Skin of body (tissue), 3 donors: ENCODE measurements at places on chromosomes 1 and 21.

- no peak for DNase-seq
Measured at GRCh38 chr1:206908038-206908437, 10.8 kb downstream of the IL24 start.

- DNase-seq, result no peak
Measured at GRCh38 chr1:211210052-211210451, 49.1 kb upstream of the RCOR3 start.

GRCh38 chr1:7478809-7479499 is 292.1 kb upstream of the VAMP3 start:
- DNase-seq, result peak; percentile 23

GRCh38 chr1:39859859-39860812 is 23.2 kb downstream of the TRIT1 start:
- DNase-seq, result no peak

- no peak for DNase-seq
Measured at GRCh38 chr21:14985306-14985705, 79.5 kb downstream of the NRIP1 start.

GRCh38 chr21:25994758-25995163 is 175.8 kb downstream of the APP start:
- DNase-seq, result no peak

DNA sequence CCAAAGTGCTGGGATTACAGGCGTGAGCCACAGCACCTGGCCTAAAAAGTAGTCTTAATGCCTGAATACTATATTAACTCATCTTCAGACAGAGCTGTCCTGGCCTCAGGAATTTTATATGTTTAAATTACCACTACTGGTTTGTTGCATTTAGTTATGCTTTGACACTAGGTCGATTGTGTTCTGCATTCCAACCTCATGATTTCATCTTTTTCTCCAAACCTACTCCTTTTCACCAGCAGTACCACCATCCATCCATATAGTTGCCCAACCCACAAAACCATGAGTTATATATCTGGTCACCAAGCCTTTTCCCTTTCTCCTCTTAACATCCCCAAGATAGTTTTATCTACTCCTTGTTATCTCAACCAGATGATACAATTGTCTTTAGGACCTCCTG is 22.6 kb downstream of the FMO5 start:
- no peak for DNase-seq

DNA sequence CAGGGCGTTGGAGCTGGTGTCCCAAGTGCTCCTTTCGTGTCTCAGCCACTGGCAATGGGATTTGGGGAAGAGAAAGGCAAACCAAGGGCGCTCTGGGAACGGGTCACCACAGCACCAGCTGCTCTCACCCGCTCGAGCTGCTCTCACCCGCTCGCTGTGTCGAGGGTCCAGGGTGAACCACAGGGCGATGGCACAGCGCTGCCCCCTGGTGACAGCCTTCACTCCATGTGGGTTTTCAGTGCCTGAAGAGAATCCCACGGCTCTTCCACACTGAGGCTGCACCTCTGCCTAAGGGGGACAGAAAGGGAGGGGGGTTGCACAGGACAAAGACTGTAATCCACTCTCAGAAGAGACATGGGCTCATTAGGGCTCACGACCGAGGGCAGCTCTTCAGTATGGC is 7.1 kb upstream of the CLDN19 start:
- DNase-seq, result no peak

DNA sequence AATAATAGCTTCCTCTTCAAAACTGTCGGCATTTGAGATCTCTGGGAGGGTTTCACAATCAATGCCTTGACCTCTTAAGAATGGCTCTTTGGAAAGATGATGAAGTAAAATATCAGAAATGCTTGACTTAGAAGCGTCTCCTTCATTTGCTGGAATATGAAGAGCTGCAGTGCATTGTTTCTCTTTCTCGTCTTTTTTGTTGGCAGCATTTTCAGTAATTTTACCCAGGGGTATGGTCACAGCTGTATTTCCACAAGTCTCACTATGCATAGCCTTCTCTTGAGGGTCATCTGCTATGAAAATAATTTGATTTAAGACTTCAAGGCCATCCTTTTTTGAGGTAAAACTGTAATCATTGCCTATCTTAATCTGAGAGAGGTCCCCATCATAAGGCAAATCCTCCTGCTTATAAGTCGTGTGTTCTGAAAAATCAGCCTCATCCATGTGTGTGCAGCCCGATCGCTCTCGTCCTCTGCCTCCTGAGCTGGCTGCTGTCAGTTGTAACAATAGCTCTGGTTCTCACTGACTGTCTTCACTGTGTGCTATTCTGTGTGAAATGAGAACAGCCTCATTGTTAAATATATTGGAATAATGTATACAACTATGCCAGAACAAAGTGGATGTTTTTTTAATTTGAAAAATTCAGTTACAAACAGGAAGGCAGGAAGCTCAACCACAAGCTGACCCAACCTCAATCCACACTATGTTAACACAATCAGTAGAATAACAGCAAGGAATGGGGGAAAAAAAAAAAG is 4.5 kb downstream of the AKNAD1 start:
- DNase-seq, result peak; percentile 29

- DNase-seq, result no peak
Measured at GRCh38 chr1:167905182-167905581, 8.8 kb downstream of the ADCY10 start.

DNA sequence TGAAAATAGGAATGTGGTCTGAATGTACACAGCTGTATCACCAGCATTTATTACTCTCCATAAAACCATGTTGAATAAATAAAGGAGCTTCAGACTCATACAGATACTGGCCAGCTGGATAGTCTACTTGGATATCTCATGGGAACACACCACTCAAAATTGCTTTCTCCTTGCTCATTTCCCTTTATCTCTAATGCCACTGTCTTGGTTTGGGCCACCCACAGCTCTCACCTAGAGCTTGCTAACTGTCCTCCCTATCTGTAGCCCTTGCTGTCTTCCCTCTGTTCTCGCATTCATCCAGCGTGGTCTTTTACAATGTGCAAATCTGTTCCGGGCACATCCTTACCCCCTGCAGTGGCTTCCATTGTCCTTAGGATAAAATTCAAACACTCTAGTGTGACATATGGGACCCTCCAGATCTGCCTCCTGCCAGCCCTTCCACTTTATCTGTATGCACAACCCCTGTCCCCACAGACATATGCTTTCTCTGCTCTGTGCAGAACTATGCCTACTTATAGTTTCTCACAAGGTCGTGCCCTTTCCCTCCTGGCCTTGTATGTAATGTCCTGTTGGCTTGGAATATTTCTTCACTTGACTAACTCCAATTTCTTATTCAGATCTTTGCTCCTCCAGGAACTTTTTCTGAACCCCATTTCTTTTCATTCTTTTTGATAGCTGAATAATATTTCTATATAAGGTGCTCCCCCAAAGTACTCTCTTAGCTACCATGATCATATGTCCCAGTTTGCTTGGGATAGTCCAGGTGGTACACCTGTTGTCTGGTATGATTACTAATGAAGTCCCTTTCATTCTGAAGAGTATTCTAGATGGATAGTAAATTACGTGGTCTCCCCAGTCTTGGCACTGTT is 2.9 kb downstream of the FLVCR1 start:
- DNase-seq, result no peak

- no peak for DNase-seq
Measured at GRCh38 chr1:19922015-19922688, 1.3 kb downstream of the PLA2G2E start.

DNA sequence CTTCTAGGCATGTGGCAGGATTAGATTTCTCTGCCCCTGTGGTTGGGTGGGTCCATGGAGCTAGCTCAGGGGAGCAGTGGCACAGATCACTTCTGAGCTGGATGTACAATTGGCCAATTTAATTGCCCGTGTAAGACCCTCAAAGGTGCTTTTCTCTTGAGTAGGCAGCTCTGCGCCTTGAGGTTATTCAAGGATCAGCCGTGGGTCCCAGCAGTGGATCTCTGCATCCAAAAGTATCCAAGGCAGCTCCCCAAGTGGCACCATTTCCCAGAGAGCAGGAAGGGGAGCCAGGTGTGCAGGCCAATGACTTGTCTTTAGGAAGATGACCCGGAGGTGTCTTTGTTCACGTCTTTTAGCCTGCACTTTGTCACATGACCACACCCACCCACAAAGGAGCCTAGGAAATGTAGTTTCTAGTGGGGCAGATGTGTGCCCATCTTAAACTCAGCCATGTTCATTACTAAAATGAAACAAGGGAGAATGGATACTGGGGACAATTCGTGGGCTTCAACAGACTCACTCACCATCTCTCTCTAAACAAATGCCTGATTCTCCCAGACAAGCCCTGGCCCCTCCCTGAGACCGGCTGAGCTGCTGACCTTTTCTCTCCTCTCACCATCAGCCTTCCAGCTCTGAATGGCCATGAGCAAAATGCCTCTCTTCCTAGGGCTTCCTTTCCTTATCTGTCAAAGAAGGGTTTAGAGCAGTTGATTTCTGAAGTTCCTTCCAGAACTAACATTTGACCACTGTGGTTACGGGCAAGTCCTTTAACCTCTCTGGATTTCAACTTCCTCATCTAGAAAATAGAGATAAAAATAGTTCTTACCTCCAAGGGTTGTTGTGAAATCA is 41.4 kb upstream of the TENT5C start:
- no peak for DNase-seq

DNA sequence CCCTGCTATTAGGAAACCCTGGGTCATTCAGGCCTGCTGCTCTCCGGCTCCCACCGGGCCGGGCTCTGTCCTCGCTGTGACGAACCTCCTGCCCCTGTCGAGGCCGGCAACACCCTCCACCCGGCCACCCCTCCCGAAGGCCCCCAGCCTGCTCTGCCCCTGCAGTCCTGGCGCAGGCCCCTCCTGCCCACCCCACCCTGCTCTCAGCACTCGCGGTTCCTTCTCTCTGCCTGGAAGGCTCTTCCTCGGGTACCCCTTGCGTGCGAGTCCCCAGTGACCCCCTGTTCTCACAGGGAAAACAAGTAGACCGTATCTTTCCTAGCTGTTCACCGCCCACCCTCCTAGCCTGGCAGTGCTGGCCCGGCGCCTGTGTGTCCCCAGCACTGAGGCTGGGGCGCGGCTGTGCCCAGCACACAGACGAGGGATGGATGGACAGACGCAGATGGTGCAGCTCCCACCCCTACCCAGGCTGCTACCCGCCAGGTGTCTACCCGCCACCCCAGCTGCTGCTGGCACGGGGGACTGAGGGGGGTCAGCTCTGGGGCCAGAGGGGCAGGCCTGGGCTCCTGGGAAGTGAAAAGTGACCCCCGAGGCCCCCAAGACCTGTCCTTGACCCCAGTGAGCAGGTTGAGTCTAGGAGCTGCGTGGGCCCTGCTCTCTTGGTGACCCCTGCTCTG is 3.1 kb upstream of the VWA1 start:
- DNase-seq, result peak; percentile 46

DNA sequence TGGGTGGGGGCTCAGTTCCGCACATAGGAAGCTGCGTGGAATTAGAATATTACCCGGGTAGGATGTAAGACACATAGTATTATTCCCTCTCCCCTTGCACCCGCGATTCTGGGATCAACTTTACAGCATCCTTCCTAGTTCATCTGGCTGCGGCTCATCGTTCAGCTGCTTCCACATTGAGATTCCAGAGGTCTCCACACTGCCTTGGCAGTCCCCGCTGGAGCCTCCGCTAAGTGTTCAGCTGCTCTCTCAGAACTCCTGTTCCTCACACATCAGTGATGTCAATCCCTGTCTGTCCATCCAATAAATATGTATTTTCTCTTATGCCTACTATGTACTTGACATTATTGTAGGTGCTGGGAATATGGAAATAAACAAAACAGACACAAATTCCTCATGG is 135.6 kb upstream of the SYT6 start:
- DNase-seq, result peak; percentile 11

DNA sequence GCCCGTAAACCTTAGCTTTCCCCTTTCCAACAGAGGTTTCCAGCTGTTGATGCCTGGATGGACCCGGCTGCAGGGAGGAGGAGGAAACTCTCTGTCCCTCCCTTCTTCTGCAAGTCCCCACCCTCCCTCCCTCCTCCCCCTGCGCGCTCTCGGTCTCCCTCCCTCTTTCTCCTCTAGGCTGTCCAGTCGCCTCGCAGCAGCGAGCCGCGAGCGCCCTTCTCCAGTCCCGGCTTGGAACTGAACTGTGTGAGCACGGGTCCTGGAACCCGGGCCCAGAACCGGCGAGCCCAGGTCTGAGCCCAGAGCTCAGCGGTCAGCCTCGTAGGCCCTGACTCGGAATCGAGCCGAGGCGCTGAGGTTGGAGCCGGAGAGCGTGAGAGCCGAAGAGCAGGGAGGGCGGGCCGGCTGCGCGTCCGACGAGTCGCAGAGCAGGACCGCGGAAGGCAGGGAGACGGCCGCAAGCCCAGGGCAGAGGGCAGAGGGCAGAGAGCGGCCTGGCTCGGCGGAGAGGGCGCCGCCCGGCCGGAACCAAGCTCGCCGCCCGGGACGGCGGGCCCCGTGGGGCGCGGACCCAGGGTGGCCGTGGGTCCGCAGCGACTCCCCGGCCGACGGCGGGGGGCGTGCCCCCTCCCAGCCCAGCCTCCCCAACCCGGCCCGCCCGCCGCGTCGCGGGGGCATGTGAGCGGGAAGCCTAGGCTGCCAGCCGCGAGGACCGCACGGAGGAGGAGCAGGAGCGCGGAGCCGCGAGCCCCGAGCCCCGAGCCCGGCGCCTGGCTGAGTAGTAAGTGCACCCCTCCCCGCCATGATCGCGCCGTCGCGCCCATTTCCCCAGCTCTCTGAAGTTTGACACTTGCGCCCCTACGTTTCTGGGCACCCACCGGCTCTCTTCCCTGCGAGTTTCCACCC is at the start of gene SOX13:
TSS of gene SOX13 (plus strand) at position 185 of the 906 bp plus-strand sequence. CDS start 39,801 bp downstream, outside the sequence.
- peak; percentile 60 for DNase-seq

- DNase-seq, result no peak
Measured at GRCh38 chr21:27715131-27715530, 748.2 kb upstream of the ADAMTS5 start.

DNA sequence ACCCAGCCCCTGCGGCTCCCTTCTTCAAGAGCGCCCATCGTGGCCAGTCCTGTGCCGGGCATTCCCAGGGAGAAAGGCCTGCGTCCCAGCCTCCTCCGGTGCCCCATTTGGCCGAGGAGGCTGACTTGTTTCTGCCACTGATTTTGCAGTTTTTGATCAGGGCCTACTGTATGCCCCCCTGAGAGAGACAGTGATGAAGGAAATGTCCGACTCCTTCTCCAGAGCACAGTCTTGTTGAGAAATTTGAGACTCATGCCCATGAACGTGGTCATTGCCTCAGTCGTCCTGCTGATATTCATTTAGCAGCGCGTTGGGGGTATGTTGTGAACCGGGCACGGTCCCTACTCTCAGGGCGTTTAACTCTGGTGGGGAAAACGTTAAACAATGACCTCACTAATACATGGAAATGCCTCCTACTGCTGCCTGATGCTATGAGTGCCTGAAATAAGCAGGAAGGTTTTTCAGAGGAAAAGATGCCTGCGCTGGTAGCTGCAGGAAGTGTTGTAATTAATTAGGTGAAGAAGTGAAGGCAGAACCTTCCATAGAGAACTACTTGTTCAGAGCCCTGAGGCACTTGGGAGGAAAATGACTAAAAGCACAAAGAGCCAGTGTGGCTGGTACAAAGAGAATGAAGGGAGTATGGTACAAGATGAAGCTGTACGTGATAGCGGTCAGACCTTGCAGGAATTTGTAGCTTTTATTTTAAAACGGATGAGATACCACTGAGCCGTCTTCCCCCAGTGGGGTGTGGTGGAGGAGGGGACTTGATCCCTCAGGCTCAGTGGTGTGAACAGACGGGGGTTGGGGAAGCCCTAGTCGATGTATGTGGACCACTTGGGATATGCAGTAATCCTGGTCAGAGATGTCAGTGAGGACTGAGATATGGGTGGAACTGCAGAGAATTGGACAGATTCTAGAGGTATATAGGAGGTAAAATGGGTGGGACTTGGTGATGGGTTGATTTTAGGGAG is 730 bp downstream of the ZCCHC17 start:
- no peak for DNase-seq
